Stimulated activated CD4-positive, alpha-beta T cell treated with anti-CD3 and anti-CD28 coated beads, Interleukin-4, amount 100 ng/mL, for 4 hours (primary cell): ENCODE measurements at places on chromosomes 1 and 21.

GRCh38 chr1:189563784-189564183 is 913.9 kb downstream of the BRINP3 start:
- DNase-seq = no peak

DNA sequence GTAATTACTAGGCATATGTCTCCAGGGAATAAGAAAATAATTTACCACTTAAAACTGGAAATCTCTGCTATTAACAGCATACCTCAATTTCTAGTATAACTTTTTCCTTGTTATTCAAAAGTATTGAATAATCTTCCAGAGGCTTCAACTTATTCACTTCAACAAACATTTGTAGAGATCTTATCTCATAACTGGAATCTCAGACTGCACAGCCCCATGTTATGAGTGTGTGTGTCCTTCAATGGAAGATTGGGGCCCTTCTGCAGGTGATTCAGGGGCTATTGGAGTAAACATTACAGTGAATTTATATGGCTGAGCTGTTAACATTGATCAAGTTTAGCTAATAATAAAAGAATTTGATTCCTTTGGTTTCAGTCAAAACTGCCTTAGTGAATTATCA is 946.1 kb downstream of the TTLL7 start:
- no peak for DNase-seq

DNA sequence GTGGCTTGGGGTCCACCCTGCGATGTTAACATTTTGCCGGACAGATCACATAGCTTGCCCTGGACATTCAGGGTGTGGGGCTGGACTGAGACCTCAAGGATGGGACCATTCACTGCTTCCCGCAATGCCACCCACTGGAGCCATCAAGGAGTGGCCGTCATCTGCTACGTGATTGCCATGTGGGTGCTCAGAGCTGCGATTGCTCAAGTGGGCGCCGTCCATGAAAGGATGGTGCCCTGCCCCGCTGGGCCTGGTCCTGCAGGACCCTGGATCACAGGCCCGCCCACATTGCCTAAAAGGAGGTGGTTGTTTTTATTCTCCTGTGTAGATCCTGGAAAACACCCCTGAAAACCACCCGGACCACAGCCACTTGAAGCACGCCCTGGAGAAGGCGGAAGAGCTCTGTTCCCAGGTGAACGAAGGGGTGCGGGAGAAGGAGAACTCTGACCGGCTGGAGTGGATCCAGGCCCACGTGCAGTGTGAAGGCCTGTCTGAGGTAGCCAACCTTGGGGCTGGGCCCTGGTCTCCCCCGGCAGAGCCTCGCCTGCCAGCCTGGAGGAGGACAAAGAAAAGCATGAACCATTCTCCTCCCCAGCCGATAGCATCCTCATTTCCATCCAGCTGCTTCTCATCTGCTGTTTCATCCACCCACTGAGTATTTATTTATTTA is 40.4 kb downstream of the ATP5PO start:
- DNase-seq = no peak

GRCh38 chr1:72433591-72433990 is 151.3 kb upstream of the NEGR1 start:
- no peak for DNase-seq
